Large intestine (tissue), 12 donors: ENCODE measurements at places on chromosomes 7 and 10.
A peak's percentile ranks its signal among the peaks of the same experiment; 100 is the strongest.

GRCh38 chr10:120386896-120387295, 70.1 kb upstream of the PLPP4 start:
- DNase-seq: no peak

GRCh38 chr10:72334825-72335393, 19.8 kb downstream of the DNAJB12 start:
- DNase-seq: peak; percentile 49

DNA sequence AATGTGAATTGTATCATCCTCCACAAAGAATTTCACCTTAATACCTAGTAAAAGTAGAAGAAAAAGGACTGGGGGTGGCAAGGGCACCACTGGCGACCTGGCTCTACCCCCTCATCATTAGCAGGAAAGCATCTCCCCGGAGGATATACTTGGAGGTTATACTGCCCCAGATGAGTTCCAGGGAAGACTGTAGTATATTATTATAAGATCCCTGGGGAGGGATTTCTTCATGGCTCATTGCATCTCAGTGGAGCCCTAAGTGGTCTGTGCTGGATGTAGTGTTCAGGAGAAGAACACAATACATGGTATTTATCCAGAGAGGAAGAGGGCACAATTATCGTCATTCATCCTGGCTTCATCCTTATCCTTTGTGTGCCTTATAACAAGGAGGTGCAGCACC, 14.2 kb upstream of the DYNC1I1 start:
- no peak for DNase-seq

- no peak for DNase-seq
These were observed 291.2 kb upstream of the HABP2 start for GRCh38 chr10:113261611-113262091.

GRCh38 chr7:18903695-18904094, 213.7 kb downstream of the TWIST1 start:
- DNase-seq: no peak

GRCh38 chr10:26478061-26478460, 39.9 kb downstream of the APBB1IP start:
- no peak for DNase-seq

GRCh38 chr7:157689269-157690057, 352.7 kb downstream of the DNAJB6 start:
- DNase-seq: no peak

DNA sequence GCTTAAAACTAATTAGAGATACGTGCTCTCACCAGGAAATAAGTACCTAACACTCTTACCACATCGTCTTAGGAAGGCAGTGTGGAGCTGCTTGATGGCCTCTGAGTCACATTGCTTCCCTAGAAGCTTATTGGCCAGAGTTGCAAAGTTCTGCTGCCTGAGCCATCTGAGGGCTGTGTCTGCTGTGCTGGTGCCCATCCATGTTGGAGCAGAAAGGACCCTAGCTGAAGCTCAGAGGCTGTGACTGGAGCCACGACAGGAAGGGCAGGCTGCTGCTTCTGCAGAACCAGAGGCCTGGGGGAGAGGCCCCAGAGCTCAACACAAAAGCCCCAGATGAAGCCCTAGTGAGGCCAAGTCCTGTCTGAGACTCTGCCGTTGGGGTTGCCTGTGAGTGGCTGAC, 64.8 kb upstream of the IGFBP3 start:
- DNase-seq: no peak

GRCh38 chr7:50208378-50208982, 96.0 kb upstream of the IKZF1 start:
- DNase-seq: no peak

GRCh38 chr7:104984585-104985258, 29.3 kb upstream of the KMT2E start:
- DNase-seq: no peak

DNA sequence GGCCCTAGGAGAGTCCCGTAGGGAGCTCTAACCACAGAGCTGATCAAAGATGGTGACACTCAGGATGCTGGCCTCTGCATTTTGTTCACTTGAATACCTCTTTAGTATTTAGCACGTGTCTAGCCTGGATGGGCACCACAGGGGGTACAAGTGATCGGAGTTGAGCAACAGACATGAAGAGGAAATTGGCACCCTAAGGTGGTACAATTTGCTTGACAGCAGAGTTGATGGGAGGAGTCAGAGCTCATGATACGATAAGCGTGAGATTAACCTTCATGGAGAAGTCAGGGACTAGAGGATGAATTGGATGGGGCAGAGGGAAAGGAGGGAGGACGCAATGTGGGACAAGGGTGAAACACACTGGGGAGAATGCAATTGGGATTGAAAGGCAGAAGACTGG, 9.9 kb upstream of the ZNF212 start:
- DNase-seq: no peak

DNA sequence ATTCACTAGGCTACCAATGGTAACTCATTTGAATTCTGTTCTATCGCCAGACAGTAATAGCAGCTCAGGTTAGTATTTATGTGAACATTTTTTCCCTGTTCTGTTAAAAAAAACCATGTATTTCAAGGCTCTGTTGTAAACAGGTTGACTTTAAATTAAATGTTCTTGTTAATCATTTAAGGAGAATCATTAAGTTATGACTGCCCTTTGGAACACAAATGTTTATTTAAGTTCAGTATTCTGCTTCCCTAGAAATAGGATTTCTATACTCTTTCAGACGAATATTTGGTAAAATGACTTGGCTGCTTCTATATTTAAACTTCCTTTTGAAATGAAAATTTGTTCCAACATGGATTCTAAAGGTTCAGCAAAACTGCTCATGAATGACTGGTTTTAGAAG, 13.1 kb upstream of the CROT start:
- DNase-seq: peak; percentile 76

DNA sequence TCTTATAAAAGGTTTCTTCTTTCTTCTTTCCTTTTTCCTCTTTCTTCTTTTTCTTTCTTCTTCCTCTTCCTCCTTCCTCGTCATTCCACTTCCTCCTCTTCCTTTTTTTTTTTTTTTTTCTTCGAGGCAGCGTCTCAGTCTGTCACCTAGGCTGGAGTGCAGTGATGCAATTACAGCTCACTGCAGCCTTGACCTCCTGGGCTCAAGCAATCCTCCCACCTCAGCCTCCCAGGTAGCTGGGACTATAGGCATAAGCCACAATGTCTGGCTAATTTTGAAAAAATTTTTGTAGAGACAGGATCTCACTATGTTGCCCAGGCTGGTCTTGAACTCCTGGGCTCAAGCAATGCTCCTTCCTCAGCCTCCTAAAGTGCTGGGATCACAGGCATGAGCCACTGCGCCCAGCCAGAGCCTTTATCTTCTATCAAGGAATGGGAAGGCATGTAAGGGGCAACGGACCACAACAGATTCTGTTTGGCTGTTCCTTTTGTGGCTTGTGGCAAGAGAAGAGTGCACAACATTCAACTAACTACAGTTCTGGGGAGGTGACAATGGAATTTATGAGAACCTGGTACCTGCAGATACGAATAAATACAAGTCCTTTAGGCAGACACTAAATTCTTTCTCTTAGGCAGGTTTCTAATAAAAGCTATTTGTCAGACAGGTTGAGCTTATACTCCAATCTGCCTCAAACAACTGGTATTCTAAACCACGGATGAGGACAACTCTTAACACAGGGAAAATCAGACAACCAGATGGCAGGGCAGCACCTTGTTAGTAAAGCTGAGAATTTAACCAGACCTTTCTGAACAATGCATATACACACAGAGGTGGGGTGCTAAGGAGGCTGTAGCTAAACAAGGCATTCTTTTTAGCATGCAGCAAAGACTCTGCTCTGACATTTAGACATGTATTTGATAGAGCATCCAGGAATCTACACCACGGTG, 100.3 kb downstream of the DOCK4 start:
- no peak for DNase-seq

DNA sequence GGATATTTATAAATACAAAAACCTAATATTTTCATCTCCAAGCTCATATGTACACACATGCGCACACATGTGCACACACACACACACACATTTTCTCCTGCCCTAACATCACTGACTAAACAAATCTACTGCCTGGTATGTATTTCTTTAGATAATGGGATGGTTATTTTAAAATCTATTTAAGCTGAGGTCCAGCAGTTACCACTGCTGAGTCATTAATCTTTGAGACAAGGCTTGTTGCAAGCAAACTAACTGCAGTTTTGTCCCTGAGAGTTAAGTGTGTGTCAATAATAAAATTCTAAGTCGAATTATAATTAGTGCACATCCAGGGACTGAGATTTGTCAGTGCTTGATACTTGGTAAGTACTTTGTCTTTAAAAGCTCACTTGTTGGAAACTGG, 135.1 kb downstream of the VPS50 start:
- DNase-seq: no peak

DNA sequence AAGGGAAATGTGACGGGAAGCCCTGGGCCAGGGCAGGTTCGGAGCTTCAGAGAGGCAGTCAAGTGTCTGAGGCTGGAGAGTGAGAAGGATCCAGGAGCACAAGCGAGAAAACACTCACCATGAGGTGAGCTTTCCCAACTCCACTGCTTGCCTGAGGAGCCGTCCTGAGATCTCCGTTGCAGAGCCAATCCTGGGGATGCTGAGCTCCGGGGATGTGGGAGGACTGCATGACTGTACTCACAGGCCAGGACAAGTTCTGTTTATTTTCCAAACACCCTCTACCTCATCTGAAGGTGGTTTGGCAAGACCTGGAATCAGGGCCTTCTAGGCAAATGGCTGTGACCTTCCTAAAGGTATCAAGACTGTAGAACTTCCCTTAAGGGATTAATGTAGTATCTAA, 38.7 kb downstream of the GLI3 start:
- DNase-seq: no peak
